ENCODE measurements at places on chromosomes 7 and 10. TPM values are rescaled to one million over a fixed set of nuclear protein-coding genes. Genes with fewer than 3 reads are reported as not detected.

- no peak for DNase-seq
Observed at GRCh38 chr10:423178-423577, 266.3 kb downstream of the DIP2C start.

DNA sequence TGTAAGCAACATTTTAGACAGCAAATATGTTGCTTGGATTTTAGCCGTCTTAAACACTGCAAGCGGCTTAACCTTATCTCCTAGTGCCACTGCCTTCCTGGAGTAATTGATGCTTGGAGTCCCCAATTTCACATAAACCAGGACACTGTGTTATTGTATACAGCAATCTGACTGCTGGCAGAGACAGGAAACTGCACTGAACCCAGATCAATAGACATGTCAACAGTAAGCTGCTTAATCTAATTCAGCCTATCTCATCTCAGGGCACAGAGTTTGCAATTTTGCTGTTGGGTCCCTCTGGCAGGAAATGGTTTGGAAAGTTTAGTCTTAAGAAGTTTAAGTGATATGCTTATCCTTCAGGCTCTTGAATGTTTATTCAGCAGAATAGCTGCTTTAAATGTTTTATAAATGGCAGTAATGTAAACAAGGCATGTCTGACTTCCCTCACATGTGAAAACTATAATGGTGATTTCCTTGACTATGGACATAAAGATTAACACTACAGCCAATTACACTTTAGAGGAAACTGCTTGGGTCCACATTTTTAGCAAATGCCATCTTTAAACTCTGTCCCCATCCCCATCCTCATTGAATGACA lies 598.6 kb downstream of the PARD3 start:
- DNase-seq: no peak

- DNase-seq: no peak
Observed at GRCh38 chr10:7551950-7552716, 114.6 kb downstream of the ITIH5 start.

Gene GRID2IP
- total RNA-seq: not detected

DNA sequence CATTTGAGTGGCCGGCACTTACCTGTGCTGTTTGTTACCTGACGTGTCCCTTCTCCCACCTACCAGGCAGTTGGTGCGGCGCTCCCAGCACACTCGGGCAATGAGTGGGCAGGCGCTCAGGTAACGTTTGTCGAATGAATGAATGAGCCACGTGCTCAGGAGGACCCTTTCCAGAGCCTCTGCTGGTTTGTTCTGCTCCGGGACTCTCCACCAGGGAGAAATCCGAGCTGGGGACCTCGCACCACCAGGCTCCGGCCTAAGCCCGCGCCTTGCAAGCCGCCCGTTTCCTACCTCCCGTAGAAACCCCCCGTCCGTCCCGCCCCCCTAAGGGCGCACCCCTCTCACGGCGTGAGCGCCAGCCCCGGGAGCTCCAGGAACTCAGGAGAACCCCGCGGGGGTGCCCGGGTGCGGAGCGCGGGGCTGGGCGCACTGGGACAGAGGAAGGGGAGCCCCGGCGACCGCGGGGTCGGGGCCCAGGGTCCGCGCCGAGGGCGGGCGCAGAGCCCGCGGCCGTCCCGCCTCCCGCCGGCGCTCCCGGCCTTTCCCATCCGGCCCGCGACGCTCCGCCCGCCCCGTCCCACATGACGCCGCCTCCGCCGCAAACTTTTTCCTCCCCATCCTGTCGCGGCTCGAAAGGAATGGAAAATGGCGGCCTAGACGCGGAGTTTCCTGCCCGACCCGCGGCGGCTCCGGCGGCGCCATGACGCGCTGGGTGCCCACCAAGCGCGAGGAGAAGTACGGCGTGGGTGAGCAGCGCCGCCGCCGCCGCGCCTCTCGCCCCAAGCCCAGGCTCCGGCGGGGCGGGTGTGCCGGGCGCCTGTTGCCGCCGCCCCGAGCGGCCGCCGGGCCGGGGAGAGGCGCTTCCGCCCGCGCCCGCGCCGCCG lies at the start of gene DOCK1:
DOCK1 (plus strand) TSS at position 611 of the 884 bp plus-strand sequence; CDS start at position 701, 90 bp downstream.
- DNase-seq: peak; percentile 90

DNA sequence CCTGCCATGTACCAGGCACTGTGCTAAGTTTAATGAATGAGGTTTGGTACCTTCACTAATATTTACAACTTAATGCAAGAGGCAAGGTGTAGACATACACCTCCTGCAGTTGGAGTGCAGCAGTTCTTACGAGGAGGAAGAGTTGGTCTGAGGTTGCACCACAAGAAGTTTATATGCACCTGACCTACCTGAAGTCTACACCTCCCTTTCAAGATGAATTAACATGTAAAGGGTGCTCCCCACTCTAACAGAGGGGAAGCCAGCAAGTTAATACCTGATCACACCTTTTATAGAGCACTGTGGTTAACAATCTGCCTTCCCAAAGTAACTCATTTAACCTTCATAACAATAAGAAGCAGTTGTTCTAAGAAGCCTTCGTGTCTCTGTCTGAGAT lies 120.0 kb downstream of the LYZL1 start:
- no peak for DNase-seq

Gene TAS2R41
- total RNA-seq: 0.81 TPM

Gene AKR1C2
- total RNA-seq: 42.7 TPM

DNA sequence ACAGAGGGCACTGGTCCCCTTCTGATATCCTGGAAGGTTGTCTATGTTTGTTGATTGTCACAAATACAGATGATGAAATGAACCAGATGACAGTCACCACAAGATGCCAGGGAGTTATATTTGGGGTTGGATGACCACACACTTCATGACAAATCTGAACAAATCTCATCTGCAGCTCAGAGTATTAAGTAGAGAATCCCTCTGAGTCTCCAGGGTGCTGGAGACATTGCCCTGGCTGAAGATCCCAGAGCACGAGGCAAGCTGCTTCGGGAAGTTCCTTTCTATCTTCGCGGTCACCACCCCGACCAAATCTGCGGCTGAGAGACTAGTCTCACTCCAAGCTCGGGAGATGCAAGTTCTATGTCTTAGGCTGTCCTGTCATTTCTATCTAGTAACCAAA lies 9.0 kb downstream of the DENND2A start:
- no peak for DNase-seq

Measured in posterior vena cava (tissue), 2 donors.